Smooth muscle cell of the coronary artery (primary cell): ENCODE measurements at places on chromosomes 3 and 15. TPM values are rescaled to one million over a fixed set of nuclear protein-coding genes. Genes with fewer than 3 reads are reported as not detected.

The ATP13A5 gene
- total RNA-seq = not detected in 2 replicates

The BAHD1 gene
- 4.1 and 4.2 TPM in 2 replicates for total RNA-seq

The NR2E3 gene
- total RNA-seq = 0.08 TPM in 1 of 2 replicates, not detected in the other

The SOX14 gene
- not detected in 2 replicates for total RNA-seq

The GPR176 gene
- 163 and 206 TPM in 2 replicates for total RNA-seq

The PCYT1A gene
- total RNA-seq = 79.6 and 210 TPM in 2 replicates

The TFRC gene
- 149 and 543 TPM in 2 replicates for total RNA-seq

The ACKR2 gene
- total RNA-seq = 0.15 and 0.35 TPM in 2 replicates

The RPSA gene
- total RNA-seq = 794 and 1,937 TPM in 2 replicates
